Anterior cingulate cortex (tissue), 58 donors: ENCODE measurements at places on chromosomes 11 and 22.
A peak's percentile ranks its signal among the peaks of the same experiment; 100 is the strongest.

- no peak for DNase-seq
These were observed 49.7 kb downstream of the TBC1D22A start for GRCh38 chr22:46812034-46812605.

GRCh38 chr22:17976121-17976520 lies 48.2 kb downstream of the MICAL3 start:
- no peak for DNase-seq

DNA sequence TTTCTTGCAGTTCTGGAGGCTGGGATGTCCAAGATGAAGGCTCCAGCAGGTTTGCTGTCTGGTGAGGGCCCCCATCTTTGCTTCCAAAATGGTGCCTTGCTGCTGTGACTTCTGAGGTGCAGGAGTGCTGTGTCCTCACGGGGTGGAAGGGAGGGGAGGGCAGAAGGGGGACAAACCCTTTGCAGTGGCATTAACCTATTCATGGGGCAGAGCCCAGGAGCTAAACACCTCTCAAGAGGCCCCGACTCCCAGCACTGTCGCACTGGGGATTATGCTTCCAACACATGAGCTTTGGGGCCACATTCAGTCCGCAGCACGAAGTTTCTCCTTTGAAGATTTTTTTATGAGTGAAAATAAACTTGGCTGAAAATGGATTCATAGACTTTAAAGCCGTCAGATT lies 25.5 kb upstream of the OSBPL5 start:
- no peak for DNase-seq

GRCh38 chr11:112216561-112217105 lies 9.6 kb upstream of the PTS start:
- DNase-seq = no peak

DNA sequence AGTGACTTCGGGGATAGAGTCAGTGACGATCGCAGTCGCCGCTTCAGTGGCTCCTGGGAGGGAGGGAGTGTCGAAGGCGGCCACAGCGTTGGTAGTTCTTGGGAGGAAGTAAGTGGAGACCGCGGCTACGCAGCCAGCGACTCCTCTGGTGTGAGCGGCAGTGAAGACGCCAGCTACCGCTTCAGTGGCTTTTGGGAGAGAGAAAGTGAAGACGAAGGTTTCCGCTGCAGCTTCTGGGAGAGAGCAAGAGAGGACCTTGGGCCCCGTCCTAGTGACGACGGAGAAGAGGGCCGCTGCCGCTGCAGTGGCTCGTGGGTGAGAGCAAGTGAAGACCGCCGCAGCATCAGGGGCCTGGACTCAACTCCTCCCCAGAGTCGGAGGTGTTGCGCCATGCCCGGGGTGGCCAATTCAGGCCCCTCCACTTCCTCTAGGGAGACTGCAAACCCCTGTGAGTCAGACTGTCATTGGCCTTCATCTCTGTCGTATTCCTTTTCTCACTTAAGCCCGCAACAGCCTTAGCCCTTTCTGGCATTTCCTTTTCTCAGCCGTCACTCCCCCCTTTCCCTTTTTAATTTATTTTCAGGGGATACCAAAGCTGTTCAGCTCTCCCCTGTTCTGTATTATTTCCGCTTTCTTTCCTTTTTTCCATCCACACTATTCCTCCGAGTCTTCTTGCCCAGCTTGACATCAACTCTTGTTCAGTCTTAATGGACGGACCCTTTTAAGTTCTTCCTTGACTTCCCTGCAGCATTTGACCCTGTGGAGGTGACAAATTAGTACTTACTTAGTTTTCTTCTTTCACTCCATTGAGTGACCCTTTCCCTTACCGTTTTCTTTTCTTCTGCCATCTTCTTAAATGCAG lies 1.0 kb downstream of the ANKRD42 start:
- peak; percentile 25 for DNase-seq

DNA sequence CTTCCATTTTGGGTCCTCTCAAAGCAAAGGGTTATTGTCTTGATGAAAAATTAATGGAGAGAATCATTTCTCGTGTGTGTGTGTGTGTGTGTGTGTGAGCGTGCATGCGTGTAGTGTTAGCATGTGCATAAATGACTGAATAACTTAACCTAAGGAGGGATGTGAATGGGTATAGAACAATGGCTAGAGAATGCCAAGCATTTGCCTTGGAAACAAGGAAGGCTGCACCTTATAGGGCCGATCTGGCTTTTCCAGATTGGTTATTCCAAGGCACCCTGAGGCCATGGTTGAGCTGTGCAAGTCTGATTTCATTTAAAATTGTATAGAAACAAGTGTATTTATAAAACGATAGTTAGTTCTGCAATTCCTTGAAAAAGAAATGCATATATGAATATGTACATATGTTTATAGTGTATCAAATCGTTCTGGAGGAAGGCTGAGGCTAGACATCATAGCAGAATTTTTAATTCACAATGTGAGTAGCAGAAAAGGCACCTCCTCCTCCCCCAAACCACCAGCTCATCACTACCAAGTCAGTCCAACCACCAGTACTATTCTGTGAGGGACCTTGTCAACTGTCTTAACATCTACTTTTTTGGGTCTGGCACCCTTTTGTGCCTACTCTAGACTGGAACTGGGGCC lies 322.7 kb upstream of the ISX start:
- no peak for DNase-seq

DNA sequence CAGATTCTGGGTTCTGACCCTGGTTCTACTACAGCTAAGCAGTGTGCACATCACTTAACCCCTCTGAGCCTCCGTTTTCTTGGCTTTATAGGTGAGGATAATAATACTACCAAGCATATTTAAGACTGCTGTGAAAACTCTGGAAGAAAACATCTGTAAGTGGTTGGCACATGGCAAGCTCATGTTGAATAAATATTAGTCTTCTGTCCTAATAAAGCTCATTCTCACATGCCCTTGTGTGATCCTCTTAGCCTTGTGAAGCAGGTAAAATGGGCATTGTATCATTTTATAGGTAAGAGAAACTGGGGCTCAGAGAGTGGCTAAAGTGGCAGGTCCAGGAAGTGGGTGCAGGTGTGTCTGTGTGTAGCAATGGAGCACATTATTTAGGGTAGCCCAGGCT lies 8.5 kb downstream of the PKNOX2 start:
- DNase-seq = no peak

DNA sequence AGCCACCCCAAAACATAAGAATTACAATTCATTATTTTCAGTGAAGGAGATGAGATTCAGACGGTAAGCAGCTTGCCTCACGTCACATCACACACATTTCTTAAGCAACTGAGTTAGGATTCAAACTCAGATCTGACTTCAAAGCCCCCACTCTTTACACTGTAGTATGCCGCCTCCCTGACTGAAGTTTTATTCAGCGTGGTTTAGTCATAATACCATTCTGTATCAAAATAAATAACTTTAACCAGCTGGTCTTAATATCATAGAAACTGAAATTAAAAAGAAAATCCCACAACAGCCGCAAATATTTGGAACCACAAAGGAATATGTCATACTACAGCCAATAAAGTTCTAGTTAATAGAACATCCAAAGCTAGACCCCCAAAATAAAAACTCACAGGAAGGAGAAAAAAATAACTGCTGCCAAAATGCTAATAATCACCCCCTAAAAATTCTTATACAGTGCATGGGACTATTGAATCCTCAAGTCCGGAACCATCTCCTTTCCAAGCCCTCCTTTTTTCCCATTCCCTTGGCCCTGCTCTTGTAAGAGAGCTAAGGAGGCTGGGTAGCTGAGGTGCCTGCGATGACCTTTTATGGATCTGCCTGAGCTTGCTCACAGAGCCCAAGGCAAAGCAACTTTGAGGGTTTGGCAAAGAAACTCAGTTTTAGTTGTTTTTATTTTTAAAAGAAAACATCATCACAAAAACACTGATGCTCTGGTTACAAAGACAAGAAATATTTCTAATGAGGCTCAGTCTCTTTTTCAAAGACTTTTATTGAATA lies 334.5 kb downstream of the TTC28 start:
- DNase-seq = no peak
